ENCODE measurements at places on chromosomes 2 and 18.

DNA sequence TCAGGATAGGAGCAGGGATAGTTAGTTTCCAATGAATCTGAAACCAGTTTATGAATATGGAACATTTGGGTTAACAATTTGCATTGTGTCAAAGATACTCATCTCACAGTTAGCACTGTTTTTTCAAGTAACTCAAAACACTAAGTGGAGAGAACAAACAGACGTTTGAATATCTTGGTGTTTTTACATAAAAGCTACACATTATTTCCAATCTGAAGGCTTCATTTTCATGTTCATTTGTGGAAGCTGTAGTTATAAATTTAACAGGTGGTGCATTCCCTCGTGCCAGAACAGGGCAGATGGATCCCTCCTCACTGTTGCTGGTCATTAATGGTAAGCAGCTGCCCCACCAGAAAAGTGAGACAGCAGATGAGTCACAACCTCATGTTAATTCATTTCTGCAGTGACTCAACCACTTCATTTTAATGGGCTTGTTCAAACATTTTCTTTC lies 286.9 kb downstream of the TMX3 start:
- no peak for DNase-seq

GRCh38 chr18:42765302-42765701 lies 350.2 kb downstream of the RIT2 start:
- no peak for DNase-seq

- DNase-seq, result no peak
Observed at GRCh38 chr18:60019463-60019840, 119.7 kb downstream of the PMAIP1 start.

GRCh38 chr18:45728336-45729010 lies 4.5 kb downstream of the SLC14A1 start:
- DNase-seq, result no peak

DNA sequence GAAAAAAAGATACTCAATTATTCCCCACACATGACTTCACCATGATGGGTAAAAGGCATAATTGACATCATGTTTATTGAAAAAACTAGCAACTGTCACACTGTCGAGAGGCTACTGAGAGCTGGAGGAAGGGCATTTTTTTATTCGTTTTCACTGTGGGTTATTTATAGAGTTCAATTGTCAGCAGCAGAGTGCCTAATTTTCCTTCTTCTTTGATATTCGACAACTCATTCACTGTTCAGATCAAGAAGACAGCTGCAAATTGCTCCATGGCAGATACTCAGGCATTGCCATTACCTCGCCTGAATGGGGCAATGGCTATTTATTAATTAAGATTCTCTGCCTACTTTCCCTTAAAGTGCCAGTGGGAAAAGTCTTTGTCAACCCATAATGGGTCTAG lies 197.5 kb upstream of the NRP2 start:
- DNase-seq, result no peak

GRCh38 chr2:167134381-167135072 lies 246.2 kb downstream of the XIRP2 start:
- DNase-seq, result no peak

- no peak for DNase-seq
Observed at GRCh38 chr18:51383711-51384110, 186.2 kb upstream of the MEX3C start.

- no peak for DNase-seq
Observed at GRCh38 chr2:33134791-33135560, 188.2 kb downstream of the LTBP1 start.

- no peak for DNase-seq
Observed at GRCh38 chr2:51299370-51299769, 267.4 kb upstream of the NRXN1 start.

DNA sequence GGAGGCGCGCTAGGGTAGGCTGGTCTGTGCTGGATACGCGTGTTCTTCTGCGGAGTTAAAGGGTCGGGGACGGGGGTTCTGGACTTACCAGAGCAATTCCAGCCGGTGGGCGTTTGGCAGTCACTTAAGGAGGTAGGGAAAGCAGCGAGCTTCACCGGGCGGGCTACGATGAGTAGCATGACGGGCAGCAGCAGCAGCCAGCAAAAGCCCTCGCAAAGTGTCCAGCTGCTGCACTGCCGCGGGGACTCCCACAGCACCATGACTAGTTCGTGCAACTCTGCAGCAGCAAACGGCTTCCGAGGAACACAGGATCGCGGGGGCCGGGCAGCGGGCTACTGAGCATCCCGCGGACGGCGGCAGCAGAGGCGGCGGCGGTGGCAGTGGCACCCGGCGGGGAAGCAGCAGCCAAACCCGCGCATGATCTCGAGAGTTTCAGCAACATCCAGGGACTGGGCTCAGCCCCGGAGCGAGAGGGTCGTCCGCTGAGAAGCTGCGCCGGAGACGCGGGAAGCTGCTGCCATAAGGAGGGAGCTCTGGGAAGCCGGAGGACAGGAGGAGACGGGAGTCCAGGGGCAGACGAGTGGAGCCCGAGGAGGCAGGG lies 368 bp downstream of the TMEFF2 start:
- DNase-seq, result no peak

DNA sequence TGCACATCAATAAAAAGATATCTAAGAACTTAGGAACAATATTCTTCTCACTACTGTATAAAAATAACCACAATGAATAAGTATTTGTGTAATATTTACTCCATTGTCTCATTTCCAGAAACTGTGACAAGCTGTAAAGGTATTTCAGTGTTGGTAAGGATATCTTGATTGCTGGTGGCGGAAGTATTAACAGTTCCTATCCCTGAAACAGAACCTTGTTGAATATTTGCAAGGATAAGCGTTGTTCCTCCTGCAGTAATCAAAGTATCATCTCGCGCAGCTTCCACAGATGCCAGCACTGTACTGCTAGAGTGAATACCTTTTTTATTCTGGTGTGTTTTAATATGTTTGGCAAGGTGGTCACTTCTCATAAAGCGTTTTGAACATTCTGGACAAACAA lies 55.3 kb downstream of the SP3 start:
- DNase-seq, result no peak

DNA sequence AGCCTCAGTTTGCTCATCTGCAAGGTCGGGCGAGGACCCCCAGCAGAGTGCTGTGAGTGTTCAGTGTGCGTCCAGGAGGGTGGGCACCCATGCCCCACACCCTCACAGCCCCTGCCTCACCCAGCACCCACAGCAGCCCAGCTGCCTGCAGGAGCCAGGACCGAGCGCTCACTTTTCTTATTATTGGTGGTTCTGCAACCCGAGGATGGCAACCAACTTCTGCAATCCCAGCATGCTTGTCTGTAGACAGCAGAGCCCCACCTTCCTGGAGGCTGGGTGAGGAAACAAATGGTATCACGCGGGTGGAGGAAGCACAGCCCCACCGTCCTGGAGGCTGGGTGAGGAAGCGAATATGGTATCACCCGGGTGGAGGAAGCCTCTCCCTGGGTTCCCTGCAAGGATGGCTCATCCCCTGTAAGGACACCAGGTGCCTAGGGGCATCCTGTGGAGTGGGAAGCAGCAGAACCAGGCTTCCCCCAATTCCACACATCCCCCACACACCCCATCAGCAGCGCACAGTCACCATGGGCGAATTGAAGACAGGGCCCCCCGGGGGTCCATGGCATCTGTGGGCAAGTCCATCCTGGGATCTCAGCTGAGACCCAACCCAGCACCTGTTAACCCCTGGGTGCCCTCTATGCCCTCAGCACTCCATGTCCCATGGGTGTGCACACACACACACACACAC lies 220.5 kb upstream of the RAB6C start:
- peak; percentile 43 for DNase-seq

- no peak for DNase-seq
Observed at GRCh38 chr2:23568211-23568610, 183.2 kb downstream of the KLHL29 start.
